Left hindlimb (tissue), 1 donor: ENCODE measurements at places on chromosomes 1 and 21.

DNA sequence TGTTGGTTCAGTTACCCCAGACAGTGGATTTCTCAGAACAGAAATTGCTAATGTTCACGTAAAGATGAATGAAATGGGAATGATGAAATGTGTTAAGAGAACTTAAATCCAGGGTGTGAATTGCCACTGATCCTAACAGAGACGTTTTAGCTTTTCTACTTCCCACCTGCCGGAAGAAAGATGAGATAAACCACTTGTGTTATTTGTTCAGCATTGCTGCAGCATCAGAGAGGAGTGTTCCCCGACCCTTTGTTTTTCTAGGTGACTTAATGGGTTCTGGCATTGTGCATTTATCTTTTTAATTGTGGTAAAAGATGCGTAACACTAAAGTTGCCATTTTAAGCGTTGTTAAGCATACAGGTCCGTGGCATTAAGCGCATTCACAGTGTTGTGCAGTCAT, 122.3 kb downstream of the GALNT2 start:
- no peak for DNase-seq

DNA sequence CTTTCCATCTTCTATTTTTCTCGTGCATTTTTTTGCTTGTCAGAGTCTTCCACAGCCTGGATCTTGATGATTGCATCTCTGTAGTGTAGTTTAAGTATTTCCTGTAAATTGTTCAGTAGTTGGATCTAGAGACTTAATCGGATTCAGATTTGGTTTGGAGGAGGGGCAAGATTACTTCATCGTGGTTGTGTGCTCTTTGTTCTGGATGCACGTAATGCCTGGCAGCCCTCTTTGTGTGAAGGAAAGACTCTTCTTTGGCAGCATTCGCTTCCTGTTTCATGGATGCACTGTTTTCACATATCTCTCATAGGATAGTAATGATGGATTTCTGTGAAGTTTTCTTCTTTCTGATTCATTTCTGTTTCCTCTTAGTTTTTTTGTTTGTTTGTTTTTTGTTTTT, 14.2 kb downstream of the SEMA4A start:
- DNase-seq = no peak

GRCh38 chr1:234585330-234586055, 24.5 kb downstream of the IRF2BP2 start:
- DNase-seq = no peak

- peak; percentile 79 for DNase-seq
Measured at GRCh38 chr1:88684482-88685258, 597 bp downstream of the PKN2 start.

GRCh38 chr1:67687198-67687545, 2.2 kb downstream of the GADD45A start:
- DNase-seq = no peak

- no peak for DNase-seq
Measured at GRCh38 chr1:226093621-226094020, 31.1 kb downstream of the H3-3A start.

- DNase-seq = no peak
Measured at GRCh38 chr1:229832695-229833094, 206.6 kb downstream of the URB2 start.

DNA sequence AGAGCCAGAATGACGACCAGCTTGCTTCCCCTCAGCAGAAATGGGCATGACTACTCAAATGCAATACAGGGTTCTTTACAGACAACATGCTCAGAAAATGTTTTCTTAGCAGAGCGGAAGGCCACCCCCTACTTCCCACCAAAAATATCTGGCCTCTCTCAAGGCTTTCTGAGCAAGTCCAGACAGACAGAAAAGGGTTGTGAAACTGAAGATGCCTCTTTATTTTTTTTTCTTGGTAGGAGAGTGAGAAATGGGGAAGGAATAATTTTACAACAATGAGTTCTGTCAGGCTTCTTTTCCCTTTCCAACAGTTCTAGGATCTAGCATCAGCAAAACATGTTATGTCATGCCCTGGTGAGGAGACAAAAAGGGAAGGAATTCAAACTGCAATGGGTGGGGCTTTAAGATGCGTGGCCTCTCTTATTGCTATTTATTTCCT, 172.0 kb upstream of the CAMK1G start:
- no peak for DNase-seq

DNA sequence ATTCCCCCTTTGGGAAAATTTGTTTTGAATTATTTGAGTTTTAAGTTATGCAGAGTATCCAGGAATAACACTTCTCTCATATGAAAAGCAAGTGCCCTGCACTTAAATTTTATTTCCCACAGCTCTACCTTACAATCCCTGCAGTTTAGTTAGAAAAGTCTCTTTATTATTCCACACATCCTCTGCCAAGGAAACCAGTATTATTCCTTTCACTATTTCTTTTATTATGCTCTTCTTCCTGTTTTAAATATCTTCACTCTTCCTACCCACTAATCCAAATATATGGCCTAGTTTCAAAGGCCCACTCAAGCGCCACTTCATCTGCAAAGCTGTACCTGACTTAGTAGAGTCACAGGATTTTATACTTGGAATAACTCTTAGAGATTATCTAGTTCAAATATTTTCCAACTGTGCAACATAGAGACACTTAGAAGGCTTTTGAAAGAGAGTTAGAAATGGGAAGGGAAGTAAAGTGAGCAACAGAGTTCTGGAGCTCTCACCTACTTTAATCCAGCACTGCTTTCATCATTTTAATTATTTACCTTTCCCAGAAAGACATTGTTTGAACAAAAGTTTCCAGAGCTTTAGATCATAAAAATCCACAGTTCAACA, 97.2 kb upstream of the LYPLAL1 start:
- no peak for DNase-seq

- peak; percentile 33 for DNase-seq
Measured at GRCh38 chr1:198775606-198776005, 136.8 kb downstream of the PTPRC start.

- no peak for DNase-seq
Measured at GRCh38 chr1:70361727-70362398, 7.3 kb upstream of the ANKRD13C start.

DNA sequence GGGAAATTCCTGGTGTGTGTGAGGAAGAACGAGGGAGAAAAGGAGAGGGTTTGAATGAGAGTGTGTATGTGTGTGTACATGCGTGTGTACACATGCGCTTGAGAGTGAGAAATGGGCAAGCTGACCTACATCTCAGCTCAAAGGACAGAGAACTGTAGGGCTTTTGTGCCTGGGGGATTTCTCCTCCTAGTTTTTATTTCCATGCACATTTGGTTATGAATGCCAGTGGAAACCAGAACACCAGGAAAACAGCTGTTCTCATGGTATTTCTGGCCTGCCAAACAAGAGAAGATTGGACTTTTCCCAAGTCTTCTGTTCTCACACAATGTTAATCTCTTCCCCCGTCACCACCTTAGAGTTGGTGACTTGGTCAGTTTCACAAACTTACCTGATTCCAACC, 45.2 kb downstream of the SLC44A3 start:
- DNase-seq = no peak

GRCh38 chr1:28374297-28374696, 4.8 kb downstream of the PHACTR4 start:
- DNase-seq = no peak

DNA sequence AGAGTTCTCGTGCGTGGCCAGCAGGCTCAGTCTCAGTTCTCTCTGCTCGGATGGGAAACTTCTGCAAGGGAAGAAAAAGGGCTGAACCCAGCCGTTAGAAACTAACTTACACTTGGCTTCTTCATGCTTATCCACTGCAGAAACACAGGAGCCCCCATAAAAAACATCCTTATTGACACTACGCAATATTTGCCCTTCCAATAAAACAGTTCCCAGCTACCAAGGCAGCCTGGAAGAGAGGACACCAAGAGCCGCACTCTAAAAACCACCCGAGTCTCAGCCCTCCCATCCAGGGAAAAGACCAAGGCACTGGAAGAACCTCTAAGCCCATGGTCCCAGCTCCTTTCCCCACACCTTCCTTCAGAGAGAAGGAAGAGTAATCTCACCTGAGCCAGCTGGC, 61.1 kb downstream of the SSBP3 start:
- no peak for DNase-seq

DNA sequence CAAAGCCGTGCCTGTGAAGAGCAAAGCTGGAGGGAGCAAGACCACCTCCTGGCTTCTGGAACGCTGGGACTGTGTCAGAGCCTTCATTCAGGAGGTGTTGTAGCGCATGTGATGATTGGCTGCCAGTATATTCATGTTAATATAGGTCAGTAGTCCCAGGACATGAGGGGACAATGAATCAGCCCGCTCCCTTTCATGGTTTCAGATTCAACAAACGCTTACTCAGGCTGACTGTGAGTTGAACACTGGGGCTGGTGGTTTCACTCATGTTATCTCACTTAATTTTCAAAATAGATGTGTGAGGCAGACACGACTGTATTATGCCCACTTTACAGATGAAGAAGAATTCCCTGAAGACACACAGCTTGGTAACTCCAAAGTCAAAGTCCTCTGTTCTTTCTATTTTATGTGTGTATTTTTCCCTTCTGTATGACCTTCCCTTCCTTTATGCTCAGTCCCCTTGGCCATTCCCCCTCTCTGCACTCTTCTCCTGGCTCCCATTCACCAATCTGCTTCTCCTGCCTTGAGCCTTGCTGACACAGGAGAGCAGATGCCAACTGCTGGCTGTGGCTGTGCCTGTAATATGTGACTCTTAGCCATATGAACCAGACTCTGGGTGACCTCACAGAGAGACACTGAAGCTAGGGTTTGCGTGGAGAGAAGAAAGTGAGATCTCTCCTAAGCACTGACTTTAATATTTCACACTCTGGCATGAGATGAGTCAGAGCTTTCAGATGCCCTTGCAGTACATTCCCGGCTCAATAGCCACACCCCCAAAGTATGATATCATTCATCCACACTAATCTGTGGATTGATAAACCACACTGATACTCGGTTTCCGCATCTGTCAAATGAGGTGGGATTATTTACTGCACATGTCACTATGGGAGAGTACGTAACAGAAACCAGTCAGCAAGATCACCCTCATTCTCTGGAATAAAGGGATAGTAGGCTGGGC, 31.4 kb upstream of the KIRREL1 start:
- DNase-seq = no peak

- no peak for DNase-seq
Measured at GRCh38 chr21:38352536-38353219, 95.9 kb downstream of the KCNJ15 start.

DNA sequence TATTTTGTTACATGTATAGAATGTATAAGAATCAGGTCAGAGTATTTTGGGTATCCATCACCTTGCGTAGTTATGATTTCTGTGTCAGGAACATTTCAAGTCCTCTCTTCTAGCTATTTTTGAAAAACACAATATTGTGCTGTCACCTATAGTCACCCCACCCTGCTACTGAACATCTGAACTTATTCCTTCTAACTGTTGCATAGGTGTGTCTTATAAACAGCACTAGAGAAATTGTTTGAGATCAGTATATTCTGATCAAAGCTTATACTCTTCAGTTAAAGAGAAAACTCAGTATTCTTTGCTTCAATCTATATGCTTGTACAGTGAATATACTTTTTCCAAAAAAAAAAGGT, 96.0 kb downstream of the ASH1L start:
- DNase-seq = no peak

DNA sequence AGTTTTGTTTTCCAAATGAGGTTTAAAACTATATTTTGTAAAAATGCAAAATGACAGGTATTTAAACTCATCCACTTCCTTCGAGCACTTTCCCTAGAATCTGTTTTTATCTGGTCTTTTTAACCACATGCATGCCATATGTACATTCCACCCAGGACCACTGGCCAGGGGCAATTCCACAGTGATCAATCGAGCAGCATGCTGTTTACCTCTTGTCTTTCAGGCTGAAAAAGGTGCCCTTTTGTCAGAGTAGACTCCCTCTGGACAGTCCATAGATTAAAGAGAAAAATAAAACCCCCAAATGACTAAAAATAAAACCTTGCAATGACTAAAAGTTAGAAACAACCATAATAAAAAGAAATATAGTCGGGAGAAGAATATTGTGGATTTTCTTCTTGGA, 313.3 kb downstream of the LMO4 start:
- no peak for DNase-seq
